GM12878 (cell line): ENCODE measurements at places on chromosomes 1 and 21.

GRCh38 chr1:69585666-69586065 lies 17.9 kb downstream of the LRRC7 start:
- no peak overlapping the region for H3K4me3 ChIP-seq
- H3K36me3 ChIP-seq, result no peaks in the 10 kb centered on the region
- H3K27ac ChIP-seq, result no peak overlapping the region
- H3K4me1 ChIP-seq, result no peaks in the 10 kb centered on the region

DNA sequence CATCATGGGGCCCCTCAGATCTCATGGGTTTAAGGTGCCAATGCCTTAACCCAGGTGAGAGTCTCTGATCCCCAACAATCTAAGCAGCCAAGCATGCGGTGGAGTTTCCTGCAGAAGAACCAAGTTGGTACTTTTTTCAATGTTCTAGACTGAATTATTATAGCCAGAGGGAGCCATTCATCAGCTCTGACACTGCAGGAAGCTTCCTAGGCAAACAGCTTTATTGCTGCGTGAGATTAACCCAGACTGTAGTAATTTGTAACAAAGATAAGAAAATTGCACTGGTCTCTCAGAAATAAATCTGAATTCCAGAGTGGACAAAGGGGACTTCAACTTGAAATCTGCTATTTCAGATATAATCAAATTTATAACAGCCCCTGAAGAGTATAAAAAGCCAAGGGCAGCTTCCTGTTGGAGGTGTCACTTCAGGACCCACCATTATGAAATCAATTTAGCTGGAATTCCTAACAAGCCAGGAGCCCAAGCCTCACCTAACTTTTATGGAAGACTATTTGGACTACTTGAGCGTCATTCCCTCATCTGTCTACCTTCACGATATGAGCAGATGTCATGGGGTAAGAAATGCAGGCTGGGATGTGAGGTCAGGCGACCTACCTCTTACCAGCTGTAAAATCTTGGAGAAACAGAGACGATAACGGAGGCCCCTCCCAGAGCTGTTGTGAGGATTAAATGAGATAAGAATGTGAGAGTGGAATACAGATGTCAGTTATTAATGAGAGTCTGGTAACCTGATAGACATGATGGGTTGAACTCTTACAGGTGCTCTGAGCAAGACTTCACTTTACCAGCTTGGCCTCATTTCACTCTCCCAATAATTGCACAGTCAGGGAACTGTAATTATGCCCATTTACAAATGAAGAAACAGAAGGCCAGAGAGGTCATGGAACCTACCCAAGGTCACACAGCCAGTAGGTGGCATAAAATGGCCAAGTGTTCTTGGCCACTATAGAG lies 135.1 kb downstream of the RRAGC start:
- no peaks in the 10 kb centered on the region; the same call in none of the 2 replicates for H3K27me3 ChIP-seq
- no peaks in the 10 kb centered on the region for H3K4me1 ChIP-seq
- no peaks in the 10 kb centered on the region for H3K36me3 ChIP-seq
- no peak overlapping the region for H3K4me3 ChIP-seq
- no peak overlapping the region for H3K27ac ChIP-seq

GRCh38 chr1:12272770-12273169 lies 42.9 kb downstream of the VPS13D start:
- peaks cover 25% of the 10 kb centered on the region for H3K36me3 ChIP-seq
- no peak for DNase-seq
- H3K4me1 ChIP-seq, result no peaks in the 10 kb centered on the region
- H3K27me3 ChIP-seq, result no peaks in the 10 kb centered on the region

GRCh38 chr1:237799762-237800474 lies 90.8 kb downstream of the ZP4 start:
- no peak overlapping the region for H3K27ac ChIP-seq
- peak; percentile 9 for DNase-seq
- H3K27me3 ChIP-seq, result no peaks in the 10 kb centered on the region
- no peak overlapping the region for H3K4me3 ChIP-seq

DNA sequence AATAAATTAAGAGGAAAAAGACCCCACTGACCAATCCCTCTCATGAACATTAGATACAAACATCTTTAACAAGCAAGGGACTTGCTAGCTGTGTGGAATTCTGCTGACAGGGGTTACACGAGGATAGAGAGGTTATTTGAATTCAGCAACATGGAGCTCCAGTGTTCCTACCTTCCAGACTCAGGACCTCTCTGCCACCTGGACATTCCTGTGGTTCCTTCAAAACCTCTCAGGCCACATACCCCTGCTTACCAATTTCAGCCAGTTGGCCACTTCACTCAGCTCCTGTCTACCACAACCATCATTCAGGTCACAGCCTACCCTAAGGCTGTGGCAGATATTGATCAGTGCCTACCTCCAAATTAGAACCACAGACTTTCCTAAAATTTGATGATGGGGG lies 147.5 kb downstream of the RRAGC start:
- no peaks in the 10 kb centered on the region for H3K4me1 ChIP-seq
- no peak overlapping the region for H3K27ac ChIP-seq
- H3K36me3 ChIP-seq, result no peaks in the 10 kb centered on the region
- DNase-seq, result no peak
- H3K27me3 ChIP-seq, result no peaks in the 10 kb centered on the region

DNA sequence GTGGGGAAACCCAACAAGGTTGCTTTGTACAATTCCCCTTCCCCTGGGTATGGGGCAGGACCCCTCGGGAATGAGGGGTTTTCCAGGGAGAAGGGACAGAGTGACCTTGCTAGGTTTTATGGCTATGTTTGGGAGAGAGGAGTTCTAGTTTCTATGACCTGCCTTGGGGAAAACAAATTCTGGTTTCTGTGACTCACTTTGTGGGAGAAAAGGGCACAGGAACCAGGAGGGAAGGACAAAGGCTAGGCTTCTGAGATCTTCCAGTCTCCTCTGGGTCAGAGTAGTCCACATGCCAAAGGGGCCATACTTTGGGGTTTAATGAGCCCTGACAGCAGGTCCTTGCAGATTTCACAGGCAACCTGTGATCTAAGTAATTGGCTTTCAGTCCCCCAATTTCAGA lies 5.5 kb upstream of the PTGER3 start:
- DNase-seq, result no peak
- H3K4me1 ChIP-seq, result no peaks in the 10 kb centered on the region
- H3K4me3 ChIP-seq, result no peak overlapping the region
- no peaks in the 10 kb centered on the region for H3K27me3 ChIP-seq
- no peak overlapping the region for H3K27ac ChIP-seq

- H3K27ac ChIP-seq, result no peak overlapping the region
- no peaks in the 10 kb centered on the region for H3K36me3 ChIP-seq
- no peak for DNase-seq
- no peaks in the 10 kb centered on the region for H3K4me1 ChIP-seq
- no peak overlapping the region for H3K4me3 ChIP-seq
Measured at GRCh38 chr1:245915406-245915805, 591.7 kb downstream of the SMYD3 start.

- no peaks in the 10 kb centered on the region; the same call in 1 of the 2 replicates for H3K27me3 ChIP-seq
- H3K36me3 ChIP-seq, result no peaks in the 10 kb centered on the region
- H3K4me3 ChIP-seq, result no peak overlapping the region
- no peak for DNase-seq
- H3K27ac ChIP-seq, result no peak overlapping the region
Measured at GRCh38 chr1:18360251-18360650, 120.5 kb upstream of the KLHDC7A start.

GRCh38 chr1:2459757-2460156 lies 16.3 kb upstream of the PLCH2 start:
- no peak overlapping the region for H3K4me3 ChIP-seq
- H3K27ac ChIP-seq, result no peak overlapping the region
- H3K36me3 ChIP-seq, result no peaks in the 10 kb centered on the region

GRCh38 chr1:226711976-226712741 lies 26.9 kb downstream of the ITPKB start:
- peaks cover 10% of the 10 kb centered on the region; the same call in 1 of the 2 replicates for H3K36me3 ChIP-seq
- H3K27ac ChIP-seq, result peak overlapping the region; percentile 43
- DNase-seq, result no peak
- peaks cover 27% of the 10 kb centered on the region for H3K4me1 ChIP-seq

DNA sequence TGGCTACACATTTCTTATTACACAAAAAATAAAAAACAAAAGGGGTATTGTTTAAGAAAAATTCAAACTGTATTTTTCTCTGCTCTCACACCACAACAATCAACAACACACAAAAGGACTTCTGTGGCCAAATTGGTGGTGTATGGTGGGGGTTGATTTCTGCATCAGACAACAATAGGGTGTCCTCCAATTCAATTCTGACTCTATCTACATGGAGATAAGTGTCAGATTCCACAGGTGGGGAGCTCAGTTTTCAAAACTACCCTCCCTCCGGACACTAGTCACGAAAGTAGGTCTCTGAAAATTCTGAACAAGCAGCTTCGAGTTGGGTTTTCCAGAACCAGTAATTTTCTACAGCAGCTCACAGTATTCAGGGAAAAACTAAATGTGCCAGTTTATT lies 744.9 kb upstream of the NCAM2 start:
- H3K27ac ChIP-seq, result no peak overlapping the region
- no peak overlapping the region for H3K4me3 ChIP-seq
- no peak for DNase-seq
- H3K36me3 ChIP-seq, result no peaks in the 10 kb centered on the region
- no peaks in the 10 kb centered on the region for H3K4me1 ChIP-seq
- H3K27me3 ChIP-seq, result no peaks in the 10 kb centered on the region

- H3K4me1 ChIP-seq, result no peaks in the 10 kb centered on the region
- H3K4me3 ChIP-seq, result no peak overlapping the region
- H3K36me3 ChIP-seq, result no peaks in the 10 kb centered on the region
- no peak for DNase-seq
Measured at GRCh38 chr1:29756498-29756897, 520.2 kb downstream of the PTPRU start.

DNA sequence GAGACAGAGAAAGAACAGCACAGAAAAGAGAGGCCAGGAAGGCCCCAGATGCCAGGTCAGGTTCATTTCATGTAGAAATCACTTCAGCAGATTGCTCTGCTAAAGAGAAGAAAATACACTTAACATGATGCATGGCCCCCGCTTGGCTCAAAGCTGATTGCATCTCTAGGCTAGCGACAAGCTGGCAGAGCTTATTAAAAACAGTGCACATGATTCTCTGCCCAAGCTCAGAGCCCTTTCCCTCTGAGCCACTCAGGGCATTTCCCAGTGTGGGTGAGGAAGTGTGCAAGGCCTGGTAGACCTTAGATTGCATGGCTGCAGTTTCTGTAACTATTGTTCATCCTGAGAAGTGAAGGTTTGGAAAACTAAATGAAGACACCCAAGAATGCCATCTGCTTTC lies 3.3 kb upstream of the CAPN9 start:
- DNase-seq, result no peak
- H3K4me1 ChIP-seq, result no peaks in the 10 kb centered on the region
- no peak overlapping the region for H3K27ac ChIP-seq
- H3K36me3 ChIP-seq, result no peaks in the 10 kb centered on the region
- H3K4me3 ChIP-seq, result no peak overlapping the region
